ENCODE measurements at places on chromosomes 13 and 19.

GRCh38 chr19:588741-589692 is 664 bp upstream of the HCN2 start:
- DNase-seq, result no peak

GRCh38 chr13:77985866-77986636 is 67.4 kb upstream of the EDNRB start:
- DNase-seq, result no peak

DNA sequence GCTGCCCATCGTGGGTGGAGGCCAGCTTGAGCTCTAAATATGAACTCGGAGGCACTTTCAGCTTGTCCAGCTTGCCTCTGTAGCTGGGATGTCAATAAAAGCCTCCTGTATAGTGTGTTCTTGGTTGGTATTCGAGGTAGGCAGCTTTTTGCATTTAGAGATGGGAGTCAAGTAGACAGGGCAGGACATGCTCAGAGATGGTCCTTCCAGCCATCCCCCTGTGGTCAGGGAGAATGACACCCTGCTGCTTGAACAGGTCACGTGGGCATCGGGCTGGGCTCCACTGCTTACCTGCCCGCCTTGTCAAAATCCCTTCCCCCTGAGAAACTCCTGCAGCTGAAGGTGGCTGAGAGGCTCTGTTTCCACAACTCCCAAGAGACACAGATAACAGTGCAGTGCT is 302.5 kb downstream of the ZNF536 start:
- DNase-seq, result no peak

DNA sequence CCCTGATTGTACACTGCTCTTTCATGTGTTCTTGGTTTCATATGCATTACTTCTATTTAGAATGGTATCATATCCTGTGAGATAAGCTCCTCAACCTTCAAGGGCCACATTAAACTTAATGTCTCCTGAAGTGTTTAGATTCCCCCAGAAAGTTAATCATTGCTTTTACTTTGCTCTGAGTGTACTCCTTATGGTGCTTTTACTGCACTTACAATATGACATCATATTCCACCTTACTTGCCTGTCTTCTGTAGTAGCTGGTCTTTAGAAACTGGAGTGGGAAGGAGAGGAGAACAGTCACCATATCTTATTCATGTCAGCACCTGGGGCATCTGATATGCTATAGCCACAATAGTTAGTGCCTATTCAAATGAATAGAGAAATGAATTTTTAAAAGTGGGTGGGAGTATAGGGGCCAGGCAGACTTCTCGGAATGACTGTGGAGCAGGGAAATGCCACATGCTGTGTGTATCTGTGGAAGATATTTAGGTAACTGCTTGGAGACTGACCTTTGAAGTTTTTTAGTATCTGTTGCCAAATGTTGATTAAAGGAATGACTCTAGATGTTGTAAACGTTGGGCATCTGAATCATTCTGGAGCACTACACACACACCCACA is 40.2 kb downstream of the SLAIN1 start:
- peak; percentile 54 for DNase-seq

DNA sequence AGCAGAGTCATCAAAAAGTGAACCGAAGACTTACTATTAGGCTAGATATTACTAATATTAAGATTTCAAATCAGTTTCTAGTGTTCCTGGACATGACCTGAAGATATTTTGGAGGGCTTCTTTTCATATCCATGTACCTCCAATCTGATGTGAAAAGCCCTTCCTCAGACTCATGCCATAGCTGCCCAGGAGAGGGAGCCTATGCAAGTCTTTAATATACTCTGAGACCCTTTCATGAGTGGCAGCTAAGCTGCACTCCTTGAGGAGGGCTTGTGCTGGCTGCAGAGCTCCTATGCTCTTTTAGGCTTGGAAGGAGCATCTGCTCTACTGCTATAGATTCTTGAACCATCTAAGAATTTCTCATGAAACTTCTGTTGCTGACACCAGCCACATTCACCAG is 715.3 kb downstream of the OLFM4 start:
- DNase-seq, result no peak

DNA sequence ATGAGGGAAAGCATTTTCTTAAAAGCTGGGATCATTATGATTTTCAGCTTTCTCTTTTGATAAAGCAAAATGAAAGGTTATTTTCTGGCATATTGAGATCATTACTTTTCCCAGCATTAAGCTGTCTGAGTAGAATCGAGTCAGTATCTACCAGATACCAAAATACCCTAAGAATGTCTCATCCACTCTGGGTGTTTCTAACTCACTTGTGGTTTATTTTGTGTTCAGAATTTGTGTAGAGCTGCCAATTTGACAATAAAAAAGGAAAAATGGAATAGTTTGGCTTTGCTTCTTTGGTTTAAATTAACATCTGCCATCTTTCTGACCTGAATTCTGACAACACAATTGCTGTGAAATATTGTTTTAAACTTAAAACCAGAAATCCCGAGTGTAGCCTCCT is 438.7 kb upstream of the ARGLU1 start:
- no peak for DNase-seq

DNA sequence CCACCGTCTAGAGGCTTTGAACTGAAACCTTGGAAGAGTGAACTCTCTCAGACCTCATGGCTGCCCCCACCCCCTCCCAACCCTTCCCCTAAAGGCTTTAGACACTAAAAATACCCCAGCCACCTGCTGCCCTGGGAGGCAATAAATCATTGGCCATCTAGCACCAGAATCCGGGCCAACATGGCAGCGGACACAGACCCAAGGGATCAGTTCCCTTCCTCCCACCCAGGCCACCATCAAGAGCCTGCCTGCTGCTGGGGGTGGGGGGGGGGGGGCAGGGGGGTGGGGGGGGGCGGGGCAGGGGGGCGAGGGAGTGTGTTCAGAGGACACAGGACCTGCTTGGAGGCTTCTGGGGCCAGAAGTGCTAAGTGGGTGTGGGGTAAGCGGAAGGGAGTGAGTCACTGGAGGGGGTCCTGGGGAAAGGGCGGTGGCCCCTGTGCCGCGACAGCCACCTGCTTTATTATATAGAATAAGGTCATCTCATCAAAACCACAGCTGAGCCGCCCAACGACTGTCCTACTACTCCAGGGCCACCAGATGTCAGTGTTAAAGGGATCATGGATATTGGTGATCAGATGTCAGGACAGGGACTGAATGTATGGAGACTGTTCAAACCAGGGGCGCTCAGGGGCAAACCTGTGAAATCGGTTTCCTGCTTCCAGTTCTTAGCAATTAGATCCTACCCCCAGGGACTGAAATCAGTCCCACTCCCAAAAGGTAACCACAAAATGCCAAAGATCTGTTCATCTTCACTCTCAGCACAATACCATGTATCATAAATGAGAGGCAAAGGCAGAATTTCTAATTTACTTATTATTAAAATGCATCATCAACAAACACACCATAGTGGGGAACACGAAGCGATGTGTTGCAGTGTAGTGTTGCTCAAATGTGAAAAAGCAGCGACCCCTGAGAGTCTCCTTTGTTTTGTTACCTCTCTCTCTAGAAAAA is 24.3 kb downstream of the ARL11 start:
- DNase-seq, result peak; percentile 39

- no peak for DNase-seq
These were observed 30.5 kb downstream of the ZSWIM4 start for GRCh38 chr19:13825489-13826441.

DNA sequence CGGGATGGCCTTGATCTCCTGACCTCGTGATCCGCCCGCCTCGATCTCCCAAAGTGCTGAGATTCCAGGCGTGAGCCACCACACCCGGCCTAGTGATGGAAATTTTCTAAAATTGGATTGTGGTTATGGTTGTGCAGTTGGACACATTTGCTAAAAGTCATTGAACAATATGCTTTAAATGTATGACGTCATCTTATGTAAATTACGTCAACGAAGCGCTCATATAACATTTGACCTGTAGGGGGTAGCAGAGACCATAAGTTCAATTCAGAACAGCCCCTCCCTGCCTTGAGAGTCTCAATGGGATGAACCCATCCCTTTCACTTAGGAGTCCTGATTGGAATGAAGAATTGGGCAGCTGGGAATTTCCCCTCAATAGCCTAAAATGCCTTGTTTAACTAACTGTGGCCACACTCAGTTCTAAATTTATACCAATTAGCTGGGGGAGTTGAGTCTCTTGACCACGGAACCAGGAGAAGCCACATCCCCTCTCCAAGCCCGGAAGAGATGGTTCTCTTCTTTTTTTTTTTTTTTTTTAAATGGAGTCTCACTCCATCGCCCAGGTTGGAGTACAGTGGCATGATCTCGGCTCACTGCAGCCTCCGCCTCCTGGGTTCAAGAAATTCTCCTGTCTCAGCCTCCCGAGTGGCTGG is 15.2 kb upstream of the TLE6 start:
- peak; percentile 46 for DNase-seq

DNA sequence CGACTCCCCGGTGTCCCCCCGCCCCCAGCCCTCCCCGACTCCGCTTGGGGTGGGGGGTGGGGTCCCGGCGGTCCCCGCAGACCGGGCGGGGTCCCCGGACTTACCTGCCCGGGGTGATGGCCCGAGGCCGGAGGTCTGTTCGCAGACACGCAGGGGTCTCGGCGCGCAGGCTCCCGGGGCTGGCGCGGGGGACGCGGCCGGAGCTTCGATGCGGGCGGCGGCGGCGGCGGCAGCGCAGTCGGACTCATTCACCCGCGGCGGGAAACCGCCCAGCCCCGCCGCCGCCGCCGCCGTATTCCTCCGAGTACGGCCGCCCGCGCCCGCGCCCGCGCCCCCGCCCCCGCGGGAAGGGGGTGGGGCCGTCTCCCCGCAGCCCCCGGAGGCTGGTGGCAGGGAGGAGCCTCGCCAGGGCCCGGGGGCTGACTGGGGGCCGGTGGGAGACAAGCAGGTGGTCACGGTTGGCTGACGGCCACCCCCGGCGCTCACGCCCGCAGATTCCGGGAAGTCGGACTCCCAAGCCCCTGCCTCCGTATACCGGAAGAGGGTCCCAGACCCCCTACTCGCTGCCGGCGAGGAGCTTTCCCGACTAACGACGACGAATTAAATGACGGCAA is at the start of gene C2CD4C:
Gene C2CD4C (minus strand): TSS at position 246 of the 614 bp plus-strand sequence. CDS start 786 bp downstream, outside the sequence.
- DNase-seq, result peak; percentile 23

DNA sequence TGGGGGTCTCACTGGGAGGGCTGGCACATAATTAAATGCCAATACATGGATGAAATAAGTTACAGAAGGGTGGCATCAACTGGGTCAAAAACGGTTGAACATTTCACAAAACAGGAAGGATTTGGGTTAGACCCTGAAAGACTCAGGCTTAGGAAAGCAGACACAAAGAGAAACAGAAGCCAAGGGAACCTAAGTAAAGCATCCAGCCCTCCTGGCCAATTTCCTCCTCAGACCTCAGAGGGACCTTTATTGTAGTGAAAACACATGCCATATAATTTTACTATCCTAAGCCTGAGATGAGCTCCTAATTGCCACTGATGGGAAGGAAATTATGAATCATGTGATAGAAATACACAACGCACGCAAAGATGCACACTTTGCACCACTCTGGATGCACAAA is 12.1 kb upstream of the CEACAM3 start:
- DNase-seq, result no peak

- peak; percentile 52 for DNase-seq
These were observed 5.6 kb downstream of the GFY start for GRCh38 chr19:49430678-49431329.

GRCh38 chr13:102944821-102945220 is 99.0 kb downstream of the ERCC5 start:
- no peak for DNase-seq

GRCh38 chr19:52237197-52237596 is 32.2 kb upstream of the ZNF766 start:
- no peak for DNase-seq

DNA sequence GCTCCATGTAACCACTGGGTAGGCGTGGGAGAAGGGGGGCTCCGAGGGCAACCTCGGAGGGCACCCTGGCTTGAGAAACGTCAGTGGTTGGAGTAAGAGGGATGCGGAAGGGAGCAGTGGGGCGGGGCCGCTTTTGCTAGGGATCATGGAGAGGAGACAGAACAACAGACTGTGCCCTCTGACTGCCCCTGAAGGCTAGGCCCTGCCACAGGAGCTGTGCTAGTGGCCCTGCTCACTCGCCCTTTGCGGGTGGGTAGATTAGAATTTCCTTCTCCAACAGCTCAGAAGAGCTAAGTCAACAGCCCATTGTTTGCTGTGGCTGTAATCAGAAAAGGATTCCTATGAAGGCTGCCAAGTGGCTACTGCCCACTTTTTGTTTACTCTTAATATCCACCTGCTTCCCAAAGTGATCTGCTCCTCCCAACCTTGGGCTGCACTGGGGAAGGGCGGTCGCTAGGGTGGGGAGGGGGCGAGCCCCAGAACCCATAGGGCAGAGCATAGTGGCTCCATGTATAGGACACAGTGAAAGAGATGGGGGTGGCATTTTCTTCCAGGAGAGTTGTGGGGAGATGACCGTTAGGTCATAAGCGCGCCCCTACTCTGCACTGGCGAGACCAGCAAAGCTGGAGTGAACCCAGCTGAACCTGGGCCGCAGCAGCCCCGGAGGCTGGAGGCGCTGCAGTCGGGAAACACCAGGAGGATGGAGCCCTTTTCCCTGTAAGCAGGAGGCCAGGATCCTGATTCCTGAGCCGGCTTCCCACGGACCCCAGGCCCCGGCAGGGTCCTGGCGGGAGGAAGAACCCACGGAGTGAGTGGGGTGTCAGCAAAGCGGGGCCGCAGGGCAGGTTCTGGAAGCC is 1.9 kb upstream of the C1QTNF9 start:
- DNase-seq, result no peak

DNA sequence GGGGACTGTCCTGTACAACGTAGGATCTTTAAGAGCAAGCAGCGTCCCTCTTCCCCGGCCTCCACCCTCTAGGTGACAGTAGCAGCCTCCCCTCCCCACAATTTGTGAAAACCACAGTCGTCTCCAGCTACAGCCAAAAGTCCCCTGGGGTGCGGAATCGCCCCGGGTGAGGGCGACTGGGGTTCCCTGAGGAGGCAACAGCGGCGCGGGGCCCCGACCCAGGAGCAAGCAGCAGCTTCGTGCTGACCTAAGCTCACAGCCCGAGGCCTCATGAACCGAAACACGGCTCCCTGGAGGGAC is 322 bp downstream of the ZNF558 start:
- no peak for DNase-seq

- no peak for DNase-seq
These were observed 184.3 kb upstream of the TRPC4 start for GRCh38 chr13:38053896-38054295.

DNA sequence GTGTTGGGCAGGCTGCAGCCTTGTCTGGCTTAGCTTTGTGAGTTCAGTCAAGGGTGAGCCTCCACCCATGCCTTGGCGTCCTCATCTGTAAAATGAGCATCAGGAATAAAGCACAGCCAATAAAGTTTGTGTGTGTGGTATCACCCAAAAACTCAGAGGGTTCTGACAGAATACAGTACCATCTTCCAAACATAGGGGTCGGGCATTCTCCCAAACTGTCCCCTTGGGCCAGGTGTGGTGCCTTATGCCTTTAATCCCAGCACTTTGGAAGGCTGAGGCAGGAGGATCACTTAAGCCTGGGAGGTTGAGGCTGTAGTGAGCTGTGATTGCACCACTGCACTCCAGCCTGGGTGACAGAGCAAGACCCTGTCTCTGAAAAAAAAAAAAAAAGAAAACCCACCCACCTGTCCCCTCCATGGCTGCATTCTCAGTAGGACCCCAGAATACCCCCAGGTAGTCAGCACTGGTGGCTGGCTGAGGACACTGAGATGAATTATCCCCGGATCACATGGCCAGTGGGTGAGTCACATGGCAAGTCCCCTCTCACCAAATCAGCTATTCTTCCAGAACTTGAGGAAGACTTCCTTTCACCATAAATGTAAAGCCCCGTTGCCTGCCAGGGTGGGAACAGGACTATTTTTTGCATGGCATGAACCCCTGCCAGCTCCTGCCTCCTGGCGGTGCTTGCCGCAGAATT is 18.6 kb downstream of the POP4 start:
- no peak for DNase-seq

Measured in activated CD4-positive, alpha-beta memory T cell treated with anti-CD3 and anti-CD28 coated beads for 36 hours (primary cell).